ENCODE measurements at places on chromosomes 1 and 21. TPM values are rescaled to one million over a fixed set of nuclear protein-coding genes. Genes with fewer than 3 reads are reported as not detected.

PLEKHA6 gene
- not detected for polyA plus RNA-seq

DNAI4 gene
- polyA plus RNA-seq, result 2.2 TPM

DHRS3 gene
- 44.9 TPM for polyA plus RNA-seq

LGR6 gene
- polyA plus RNA-seq, result 0.22 TPM

LRRC53 gene
- not detected for polyA plus RNA-seq

RXFP4 gene
- polyA plus RNA-seq, result 1.3 TPM

DDAH1 gene
- polyA plus RNA-seq, result not detected

PMF1 gene
- 72.4 TPM for polyA plus RNA-seq

PFDN2 gene
- 84.0 TPM for polyA plus RNA-seq

COL11A1 gene
- polyA plus RNA-seq, result not detected

KCNQ4 gene
- polyA plus RNA-seq, result 0.10 TPM

TAF13 gene
- 0.77 TPM for polyA plus RNA-seq

ICOSLG gene
- 0.45 TPM for polyA plus RNA-seq

TSPEAR gene
- 0.07 TPM for polyA plus RNA-seq

TGFB2 gene
- not detected for polyA plus RNA-seq

LCE1B gene
- not detected for polyA plus RNA-seq

TDRKH gene
- polyA plus RNA-seq, result 18.7 TPM

FAM72B gene
- polyA plus RNA-seq, result 0.27 TPM

ZFYVE9 gene
- 3.0 TPM for polyA plus RNA-seq

CASQ1 gene
- polyA plus RNA-seq, result not detected

RNU11 gene
- polyA plus RNA-seq, result not detected

ANKRD65 gene
- not detected for polyA plus RNA-seq

ATP1A2 gene
- not detected for polyA plus RNA-seq

C1orf185 gene
- not detected for polyA plus RNA-seq

LCE6A gene
- polyA plus RNA-seq, result not detected

RHBG gene
- not detected for polyA plus RNA-seq

EPS8L3 gene
- not detected for polyA plus RNA-seq

CRYBG2 gene
- 1.1 TPM for polyA plus RNA-seq

C1orf167 gene
- 0.45 TPM for polyA plus RNA-seq

PROX1 gene
- not detected for polyA plus RNA-seq

OR2T35 gene
- polyA plus RNA-seq, result not detected
